ENCODE measurements at places on chromosomes 7 and 10.

DNA sequence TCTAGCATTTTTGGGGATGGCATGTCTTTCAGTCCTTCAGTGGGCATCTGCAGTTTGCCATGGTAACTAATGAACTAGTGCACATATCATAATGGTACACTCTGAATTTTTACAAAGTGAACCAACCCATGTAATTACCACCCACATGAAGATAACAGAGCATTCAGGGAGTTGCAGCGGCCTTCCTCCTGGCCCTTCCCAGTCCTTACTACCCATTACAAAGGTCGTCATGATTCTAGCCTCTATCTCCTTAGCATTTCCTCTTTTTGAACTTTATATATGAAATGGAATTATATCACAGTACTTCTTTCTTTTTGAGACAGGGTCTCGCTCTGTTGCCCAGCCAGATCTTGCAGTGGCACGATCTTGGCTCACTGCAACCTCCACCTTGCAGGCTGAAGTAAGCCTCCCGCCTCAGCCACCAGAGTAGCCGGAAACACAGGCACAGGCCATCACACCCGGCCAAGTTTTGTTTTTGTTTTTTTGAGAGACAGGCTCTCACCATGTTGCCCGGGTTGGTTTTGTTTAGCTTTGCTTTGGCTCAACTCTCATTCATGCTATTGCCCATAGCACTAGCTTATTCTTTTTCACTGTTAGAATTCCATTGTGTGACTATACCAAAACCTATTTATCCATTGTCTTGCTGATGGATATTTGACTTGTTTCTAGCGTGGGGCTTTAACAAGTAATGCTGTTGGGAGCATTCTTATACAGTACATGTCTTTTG, 79.2 kb downstream of the APBB1IP start:
- no peak for DNase-seq

GRCh38 chr7:24981171-24981951, 1.4 kb upstream of the OSBPL3 start:
- DNase-seq, result peak; percentile 64

DNA sequence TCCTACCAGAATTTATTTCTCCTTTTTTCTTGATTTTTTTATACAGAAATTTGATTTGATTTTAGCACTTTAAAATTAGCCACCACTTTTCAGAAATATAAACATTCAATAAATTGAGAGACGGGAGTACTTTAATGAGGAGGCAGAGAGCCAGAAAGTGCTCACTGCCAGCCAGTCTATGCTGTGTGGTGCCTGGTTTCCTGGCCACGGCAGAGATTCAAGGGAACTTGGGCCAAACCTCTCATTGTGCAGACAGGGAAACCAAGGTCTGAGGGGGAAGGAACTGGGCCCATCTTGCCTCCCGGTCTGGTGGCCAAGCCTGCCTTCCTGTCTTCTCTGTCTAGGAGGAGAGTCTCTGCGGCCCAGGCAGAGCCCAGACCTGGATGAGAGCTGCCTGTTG, 25.9 kb downstream of the ADAMTS14 start:
- DNase-seq, result no peak

DNA sequence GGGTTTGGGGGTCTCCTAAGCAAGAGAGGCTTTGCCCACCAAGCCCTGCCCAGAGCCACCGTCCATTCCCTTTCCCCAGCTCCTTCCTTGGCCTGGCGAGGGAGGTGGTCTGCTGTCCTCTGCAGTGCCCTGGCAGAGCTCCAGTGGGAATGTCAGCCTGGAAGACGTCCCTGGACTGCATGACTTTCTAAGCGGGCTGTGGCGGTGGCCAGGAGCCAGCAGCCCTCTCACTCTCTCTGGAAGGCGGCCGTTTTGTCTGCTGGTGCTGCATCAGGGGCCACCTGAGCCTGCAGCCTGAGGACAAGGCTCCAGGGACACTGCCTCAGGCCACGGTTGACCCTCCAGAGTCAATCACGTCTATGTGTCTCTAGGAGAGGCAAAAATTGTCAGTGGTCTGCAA, 271.0 kb downstream of the SKAP2 start:
- DNase-seq, result no peak

DNA sequence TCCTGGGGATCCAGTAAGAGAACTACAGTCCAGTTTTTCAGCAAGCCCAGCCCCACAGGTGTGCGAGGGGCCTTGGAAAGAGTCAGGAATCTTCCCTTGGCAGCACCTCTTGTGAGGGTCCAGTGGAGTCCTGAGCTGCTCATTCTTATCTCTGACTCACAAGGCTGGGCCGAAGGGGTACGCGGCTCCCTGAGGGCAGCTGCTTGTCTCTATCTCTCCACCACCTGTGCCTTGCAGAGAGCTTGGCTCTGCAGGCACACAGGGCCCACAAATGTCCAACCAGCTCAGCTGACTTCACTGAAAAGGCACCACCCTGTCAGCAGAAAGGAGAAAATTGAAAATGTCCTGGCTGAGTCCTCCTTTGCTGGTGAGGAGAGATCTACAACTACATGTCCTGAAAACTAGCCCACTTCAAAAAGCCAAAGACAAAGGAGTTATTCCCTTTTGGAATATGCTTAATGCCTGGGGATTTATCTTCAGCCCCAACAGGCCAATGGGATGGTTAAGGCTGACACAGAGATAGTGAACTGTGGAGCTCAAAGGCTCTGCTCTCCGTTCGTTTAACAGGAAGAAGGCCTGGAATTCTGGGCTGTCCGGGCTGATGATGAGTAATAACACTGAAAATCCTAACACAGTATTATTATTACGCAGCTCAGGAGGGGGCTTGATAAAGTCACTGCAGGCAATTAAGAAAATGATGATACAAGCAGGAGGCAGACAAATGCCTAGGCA, 23.4 kb downstream of the UROS start:
- no peak for DNase-seq

- no peak for DNase-seq
Observed at GRCh38 chr10:127883516-127883915, 9.2 kb downstream of the CLRN3 start.

GRCh38 chr7:85474234-85474633, 287.4 kb upstream of the SEMA3D start:
- DNase-seq, result no peak

DNA sequence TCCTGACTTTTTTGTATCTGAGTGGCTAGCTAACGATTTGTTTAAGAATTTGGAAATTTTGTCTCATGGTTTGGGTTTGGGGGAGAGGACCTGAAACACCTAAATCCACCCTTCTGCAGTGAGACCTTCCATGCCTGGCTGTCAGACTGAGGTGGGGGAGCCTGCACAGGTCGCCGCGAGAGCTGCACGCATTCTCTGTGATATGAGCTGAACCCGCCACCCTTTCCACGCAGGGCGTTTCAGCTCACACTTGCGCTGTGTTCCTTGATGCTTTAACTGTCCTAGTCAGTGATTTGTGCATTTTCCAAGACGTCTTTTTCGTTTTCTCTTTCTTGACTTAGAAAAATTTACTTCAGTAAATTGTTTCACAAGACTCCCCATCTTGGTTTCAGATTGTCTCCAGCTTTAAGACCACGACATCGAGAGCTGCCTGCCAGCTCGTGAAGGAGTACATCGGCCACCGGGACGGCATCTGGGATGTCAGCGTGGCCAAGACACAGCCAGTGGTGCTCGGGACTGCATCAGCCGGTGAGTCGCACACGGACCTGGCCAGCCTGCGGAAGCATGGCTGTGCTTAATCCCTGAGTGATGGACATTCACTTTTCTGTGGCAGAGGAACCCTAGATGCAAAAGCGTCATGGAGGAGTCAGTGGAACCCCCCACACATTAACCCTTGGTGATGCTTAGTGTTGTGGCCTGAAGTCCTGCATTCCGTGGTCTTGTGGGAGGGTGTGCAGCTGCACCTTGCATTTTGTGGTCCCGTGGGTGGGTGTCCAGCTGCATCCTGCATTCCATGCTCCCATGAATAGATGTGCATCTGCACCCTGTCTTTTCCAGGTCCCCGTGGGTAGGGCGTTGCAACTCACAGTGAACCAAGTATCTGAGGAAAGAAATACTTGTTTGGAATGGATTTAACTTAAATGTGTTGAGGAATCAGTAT, 28.1 kb downstream of the WDR37 start:
- DNase-seq, result no peak

DNA sequence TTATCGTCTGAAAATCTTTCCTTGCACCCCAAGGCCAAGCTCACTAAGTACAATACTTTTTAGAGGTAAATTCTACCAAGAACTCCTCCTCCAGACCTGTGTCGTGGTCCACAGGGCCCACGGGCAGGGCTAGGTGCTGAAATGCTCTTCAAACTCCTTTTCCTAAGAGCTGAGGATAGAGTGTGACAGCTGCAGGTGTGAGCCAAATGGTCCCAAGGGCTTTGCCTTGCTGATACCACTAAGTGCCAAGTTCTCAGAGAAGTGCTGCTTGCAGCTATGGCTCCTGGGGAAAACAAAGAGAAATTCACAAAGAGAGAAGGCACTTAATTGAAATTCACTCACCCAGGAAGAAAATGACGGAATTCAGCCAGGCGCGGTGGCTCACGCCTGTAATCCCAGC, 868.9 kb upstream of the AUTS2 start:
- peak; percentile 59 for DNase-seq

DNA sequence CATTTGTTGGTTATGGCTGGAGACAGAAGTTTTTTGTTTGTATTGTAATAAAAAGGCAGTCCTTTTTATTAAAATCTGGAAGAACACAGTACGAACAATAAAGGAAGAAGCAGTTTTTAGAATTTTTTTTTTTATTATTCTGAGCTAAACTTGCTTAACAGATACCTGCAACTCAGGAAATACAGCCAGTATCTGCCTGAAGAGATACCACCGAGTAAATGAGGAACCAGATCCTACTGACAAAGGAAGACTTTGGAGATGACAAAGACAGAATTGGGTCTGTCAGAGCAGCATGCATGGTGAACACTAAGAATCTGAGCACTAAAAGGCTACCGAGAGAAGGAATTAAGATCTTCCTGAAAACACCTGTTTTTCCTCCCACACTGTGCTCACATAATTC, 1335.9 kb upstream of the SORCS1 start:
- no peak for DNase-seq

GRCh38 chr10:117370205-117370604, 5.0 kb downstream of the PDZD8 start:
- no peak for DNase-seq

DNA sequence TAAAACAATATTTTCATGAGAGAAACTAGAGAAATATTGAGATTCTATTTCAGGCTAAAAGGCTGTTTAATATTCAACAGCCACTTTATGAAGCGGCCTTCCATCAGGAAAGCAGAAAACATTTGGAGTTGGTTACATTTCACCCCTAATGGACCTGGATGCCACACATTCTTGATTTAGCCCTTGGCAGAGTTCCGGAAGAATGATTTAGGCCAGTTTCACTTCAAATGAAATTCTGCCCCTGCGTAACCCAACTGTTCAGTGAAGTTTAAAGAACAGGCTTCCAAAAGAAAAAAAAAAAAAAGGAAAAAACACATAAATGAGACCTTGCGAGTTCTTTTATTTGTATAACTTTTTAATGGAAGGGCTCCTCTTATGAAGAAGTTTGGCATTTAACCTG, 239.2 kb upstream of the AKR1E2 start:
- no peak for DNase-seq

DNA sequence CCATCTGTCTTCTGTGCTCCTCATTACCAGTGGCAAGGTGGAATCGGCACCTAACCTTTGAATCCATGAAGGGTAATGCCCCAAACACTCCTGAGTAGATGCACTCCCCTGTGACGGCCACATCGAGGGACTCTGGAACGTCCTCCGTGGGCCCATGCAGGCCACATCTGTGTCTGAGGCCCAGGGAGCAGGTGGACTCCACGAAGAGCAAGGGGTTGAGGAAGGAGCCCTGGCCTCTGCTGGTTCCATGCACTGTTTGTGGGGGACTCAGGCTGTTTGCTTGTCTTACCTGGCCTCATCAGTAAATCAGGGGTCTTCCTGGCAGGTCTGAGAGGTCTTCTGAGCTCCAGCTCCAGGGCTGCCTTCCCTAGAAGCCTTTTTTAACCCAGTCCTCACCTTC, 62.6 kb upstream of the HMX3 start:
- DNase-seq, result no peak

DNA sequence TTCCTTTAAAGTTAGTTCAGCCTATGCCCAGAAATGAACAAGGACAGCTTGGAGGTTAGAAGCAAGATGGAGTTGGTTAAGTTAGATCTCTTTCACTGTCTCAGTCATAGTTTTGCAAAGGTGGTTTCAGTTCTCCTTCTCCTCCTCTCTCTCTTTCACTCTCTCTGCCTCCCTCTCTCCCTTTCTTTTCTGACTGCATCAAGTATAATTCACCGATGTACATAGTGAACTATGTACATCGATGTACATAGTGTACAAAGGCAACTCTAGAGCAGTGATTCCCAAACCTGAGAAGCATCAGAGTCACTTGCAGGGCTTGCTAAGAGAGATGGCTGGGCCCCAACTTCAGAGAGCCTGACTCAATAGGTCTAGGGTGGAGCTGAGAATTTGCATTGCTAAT, 1259.7 kb downstream of the TYW1 start:
- no peak for DNase-seq

- no peak for DNase-seq
Observed at GRCh38 chr7:95608359-95609173, 12.2 kb upstream of the PDK4 start.

- DNase-seq, result peak; percentile 76
Observed at GRCh38 chr10:127243490-127244272, 47.3 kb upstream of the INSYN2A start.

DNA sequence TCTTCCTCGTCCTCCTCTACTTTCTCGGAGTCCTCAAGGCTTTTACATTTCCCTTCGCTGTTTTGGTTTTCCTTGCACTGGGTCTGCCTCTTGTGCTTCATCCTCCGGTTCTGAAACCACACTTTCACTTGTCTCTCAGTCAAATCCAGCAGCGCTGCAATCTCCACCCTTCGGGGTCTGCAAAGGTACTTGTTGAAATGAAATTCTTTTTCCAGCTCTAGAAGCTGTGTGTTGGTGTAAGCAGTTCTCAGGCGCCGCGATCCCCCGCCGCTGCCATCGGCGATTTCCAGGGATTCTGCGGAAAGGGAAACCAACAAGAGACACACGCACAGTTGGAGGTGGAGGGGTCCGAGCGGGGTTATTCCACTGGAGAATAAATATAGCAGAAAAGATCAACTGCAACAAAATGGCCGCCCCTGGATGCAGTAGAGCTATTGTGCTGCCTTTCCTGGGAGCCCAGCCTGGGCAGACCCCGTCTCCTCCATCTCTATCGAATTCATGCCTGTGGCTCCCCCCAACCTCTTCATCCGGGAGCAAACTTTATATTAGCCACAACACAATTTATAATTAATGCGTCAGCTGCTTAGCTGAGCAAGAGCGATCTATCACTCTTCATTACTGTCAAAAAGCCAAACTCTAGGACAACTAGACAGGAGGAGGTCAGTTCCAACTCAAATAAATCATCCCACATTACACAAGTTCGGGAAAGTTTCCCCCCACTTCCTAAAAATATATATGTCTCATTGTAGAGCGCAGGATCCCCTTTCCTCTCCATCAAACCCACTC, 1.1 kb downstream of the HOXA2 start:
- no peak for DNase-seq

DNA sequence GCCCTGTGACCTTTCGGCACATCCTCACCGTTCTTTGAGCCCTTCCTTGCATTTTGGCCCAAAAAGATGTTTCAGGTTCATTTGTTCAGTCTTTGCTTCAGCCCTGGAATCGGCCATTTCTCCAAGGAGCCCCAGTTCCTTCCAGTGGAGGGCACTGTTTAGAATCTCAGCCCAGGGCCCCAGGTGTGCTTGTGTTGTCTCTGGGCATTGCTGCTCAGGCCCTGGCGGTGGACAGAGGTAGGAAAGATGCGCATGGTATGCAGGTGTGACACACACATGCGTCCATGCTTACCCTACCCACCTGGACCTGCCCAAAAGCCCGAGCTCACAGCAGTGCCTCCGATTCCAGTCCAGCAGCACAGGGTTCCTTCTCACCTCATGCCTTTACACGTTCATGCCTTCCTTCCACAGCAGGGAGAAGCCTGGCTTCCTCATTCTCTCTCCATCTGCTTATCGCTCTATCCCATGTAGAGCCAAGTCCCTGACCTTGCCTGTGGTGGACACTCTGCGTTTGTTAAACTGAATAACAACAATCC, 70.6 kb downstream of the LHPP start:
- peak; percentile 92 for DNase-seq
